ENCODE measurements at places on chromosomes 2 and 18. TPM values are rescaled to one million over a fixed set of nuclear protein-coding genes. Genes with fewer than 3 reads are reported as not detected.

DNA sequence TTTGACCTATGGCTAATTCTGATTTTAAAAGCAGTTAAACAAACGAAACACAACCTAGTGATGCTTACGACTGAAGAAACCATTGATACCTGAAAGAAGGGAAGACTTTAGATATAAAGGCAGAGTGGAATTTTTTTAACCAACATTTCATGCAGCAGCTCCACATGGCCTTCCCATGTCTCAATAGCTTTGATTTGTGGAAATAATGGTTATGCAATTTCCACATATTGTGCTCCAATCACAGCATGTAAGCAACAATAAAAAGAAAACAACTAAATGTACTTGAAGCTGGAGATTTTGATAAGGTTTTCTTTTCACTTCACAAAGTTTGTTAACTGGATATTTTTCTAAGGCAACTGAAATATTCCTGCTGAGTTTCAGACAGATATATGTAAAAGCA lies 82.0 kb upstream of the SLC39A10 start:
- no peak for DNase-seq

DNA sequence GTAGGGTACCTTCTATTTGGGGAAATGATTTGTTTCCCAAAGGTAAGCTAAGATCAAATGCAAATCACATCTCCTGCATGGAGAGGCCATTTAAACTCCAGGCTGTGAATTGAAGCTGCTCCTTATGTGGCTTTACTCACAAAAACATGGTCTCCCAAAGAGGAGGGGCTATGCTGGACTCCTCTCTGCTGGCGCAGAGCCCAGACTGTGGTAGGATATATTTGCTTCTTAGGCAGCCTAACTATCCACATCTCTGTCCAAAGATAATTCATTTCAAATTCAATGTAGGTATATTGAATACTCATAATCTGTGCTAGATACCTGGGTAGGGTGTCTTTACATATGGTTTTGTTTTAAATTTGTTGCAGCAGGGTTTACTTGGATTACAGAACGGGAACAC lies 358.5 kb downstream of the ALK start:
- no peak for DNase-seq

GRCh38 chr18:65919663-65920062 lies 168.9 kb downstream of the CDH7 start:
- DNase-seq: no peak

GRCh38 chr2:183284606-183285005 lies 160.4 kb downstream of the NUP35 start:
- DNase-seq: peak; percentile 53

GRCh38 chr2:229235131-229235914 lies 35.8 kb downstream of the PID1 start:
- DNase-seq: no peak

ELOA2 gene
- not detected for total RNA-seq

UCN gene
- 2.8 TPM for total RNA-seq

DNA sequence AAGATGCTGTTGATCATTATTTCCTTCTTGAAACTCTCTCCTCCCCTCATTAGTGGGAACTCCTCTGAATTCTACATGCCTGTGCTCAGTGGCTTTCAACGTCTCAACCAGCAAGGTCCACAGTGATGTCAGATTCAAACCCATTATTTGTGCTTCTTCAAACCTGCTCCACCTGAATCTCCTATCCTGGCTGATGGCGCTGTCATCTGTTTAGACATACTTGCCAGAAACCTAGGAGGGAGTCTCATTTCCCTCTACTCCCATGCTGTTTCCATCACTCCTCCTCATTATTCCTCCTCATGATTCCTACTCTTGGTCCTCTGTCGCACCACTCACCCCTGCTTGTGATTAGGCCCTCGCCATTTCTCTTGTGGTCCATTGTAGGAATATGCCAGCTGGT lies 2.9 kb upstream of the LPIN2 start:
- DNase-seq: no peak

Measured in PC-9 (cell line).